Stimulated activated CD4-positive, alpha-beta T cell treated with anti-CD3 and anti-CD28 coated beads, TNF-alpha, amount 100 ng/mL, for 24 hours (primary cell): ENCODE measurements at places on chromosomes 6 and 20.

- no peak for DNase-seq
Observed at GRCh38 chr6:124226396-124226795, 422.7 kb downstream of the NKAIN2 start.

DNA sequence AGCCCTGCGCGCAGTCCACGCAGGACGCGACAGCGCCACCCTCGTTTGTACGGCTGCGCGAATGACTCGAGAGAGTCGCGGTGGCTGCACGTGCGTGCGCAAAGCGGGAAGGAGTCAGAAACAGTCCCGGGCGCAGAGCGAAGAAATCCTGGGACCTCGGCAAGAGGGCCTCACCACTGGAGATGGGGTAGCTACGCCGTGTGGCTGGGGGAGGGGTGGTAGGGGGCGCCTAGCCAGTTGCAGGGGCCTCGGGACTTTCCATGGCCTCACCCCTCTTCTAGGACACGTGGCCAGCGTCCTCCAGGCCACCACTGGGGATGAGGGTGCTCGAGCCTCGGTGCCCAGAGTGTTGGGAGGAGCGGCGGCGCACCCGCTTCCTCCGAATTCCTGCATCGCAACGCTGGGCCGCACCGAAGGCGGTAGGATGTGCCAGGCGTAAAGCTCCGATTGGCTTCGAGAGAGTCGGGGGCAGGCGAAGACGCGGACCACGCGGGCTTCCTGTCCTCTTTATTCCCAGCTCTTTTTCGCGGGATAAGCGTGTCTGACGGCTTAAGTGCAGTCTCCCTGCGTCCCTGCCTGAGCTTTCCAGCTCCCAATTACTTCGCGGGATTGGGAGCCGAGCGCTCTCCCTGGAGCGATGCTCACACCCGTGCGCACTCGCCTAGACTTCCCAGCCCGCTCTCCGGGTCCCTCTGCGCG, 38.7 kb downstream of the NCR2 start:
- no peak for DNase-seq

GRCh38 chr6:23086100-23086499, 516.7 kb downstream of the HDGFL1 start:
- DNase-seq, result no peak

GRCh38 chr20:29689411-29690225, 1567.8 kb upstream of the DEFB115 start:
- DNase-seq, result peak; percentile 14

- no peak for DNase-seq
Observed at GRCh38 chr20:18405826-18406225, 61.0 kb downstream of the DZANK1 start.

- no peak for DNase-seq
Observed at GRCh38 chr6:140138311-140139010, 764.0 kb upstream of the CITED2 start.

GRCh38 chr6:33392595-33392948, 949 bp downstream of the KIFC1 start:
- DNase-seq, result no peak

- no peak for DNase-seq
Observed at GRCh38 chr20:3929713-3930060, 40.5 kb downstream of the PANK2 start.

DNA sequence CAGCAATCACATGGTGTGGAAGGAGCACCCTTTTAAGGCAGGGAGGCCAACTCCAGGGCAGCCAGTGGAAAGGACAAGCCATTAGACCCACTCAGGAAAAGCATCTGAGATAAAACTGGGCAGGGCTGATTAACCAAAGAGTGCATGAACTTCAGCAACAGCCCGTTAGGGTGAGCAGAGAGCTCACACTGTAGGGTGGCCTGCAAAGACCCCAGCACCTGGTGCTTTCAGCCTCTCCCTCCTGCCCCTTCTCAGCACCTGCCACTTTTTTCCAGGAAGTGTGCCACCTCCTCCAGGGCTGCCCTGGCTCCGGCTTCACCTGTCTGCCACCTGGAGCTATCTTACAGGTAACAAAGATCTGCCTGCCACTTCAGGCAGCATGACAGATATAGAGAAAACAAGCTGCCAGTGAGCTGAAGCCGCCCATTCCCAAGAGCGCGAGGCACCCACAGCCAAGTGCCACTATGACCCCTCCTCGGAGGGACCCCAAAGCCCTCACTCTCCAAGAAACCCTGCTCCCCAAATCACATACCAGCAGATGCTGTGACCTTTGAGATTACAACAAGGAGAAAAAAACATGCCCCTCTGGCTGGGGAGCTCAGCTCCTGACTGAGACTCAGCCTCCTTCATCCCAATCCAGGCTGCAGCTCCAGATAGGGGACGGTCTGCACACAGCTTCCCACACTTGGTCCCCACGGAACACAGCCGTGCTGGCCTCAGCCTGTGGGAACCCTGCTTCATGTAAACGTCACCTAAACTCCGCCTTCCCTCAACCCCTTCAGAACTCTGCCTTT, 71.2 kb downstream of the ABHD12 start:
- no peak for DNase-seq

DNA sequence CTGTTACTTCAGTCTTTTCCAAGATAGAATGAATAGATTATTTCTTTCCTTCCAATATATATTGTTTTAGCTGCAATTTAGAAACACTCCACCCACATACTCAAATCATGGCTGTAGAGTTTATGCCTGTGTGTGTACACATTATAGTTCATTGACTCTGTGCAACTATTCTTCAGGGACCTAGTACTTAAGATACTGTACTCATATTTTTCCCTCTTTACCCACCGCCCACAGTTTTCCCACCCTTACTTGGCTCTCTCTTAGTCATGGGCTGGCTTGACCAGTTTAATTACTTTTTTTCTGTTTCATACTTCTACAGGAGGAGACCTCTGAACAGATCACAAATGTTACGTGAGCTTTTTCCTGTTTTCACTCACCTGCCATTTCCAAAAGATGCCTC, 30.4 kb downstream of the C6orf89 start:
- DNase-seq, result no peak

DNA sequence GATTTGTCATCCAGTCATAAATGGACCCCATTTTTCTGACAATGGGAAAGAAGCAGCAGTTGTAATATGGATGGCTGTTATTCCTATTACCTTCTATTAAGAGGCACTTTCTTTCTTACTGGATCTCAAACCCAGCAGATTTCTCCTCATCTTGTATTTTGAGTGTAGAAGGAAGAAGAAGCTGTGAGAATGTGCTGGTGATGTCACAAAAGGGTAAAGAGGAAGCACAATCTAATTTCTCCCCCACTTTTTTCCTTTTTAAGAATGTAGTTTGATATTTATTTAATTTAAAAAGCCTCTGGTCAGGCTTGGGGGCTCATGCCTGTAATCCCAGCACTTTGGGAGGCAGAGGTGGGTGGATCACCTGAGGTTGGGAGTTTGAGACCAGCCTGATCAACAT, 100.0 kb upstream of the JARID2 start:
- no peak for DNase-seq

- DNase-seq, result no peak
Observed at GRCh38 chr6:37684801-37685200, 12.9 kb downstream of the MDGA1 start.

DNA sequence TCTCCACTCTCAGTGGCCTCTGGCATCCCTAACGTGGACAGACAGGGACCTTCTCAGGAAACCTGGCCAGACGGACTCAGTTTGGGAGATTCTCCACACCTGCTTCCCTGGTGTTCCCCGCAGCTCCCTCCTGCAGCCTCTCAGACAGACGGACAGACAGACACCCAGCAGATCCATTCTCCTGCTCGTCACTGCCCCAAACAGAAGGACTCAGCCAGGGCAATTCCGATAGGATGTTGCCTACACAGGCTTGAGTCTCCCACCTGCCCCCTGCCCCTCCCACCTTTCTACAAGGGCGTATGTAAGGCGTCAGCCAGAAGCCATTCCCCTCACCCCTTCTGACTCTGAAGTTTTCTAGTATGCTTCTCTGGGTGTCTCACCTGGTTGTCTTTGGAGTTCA, 428 bp downstream of the CCM2L start:
- no peak for DNase-seq

- no peak for DNase-seq
Observed at GRCh38 chr20:56788041-56788670, 159.1 kb downstream of the TFAP2C start.

DNA sequence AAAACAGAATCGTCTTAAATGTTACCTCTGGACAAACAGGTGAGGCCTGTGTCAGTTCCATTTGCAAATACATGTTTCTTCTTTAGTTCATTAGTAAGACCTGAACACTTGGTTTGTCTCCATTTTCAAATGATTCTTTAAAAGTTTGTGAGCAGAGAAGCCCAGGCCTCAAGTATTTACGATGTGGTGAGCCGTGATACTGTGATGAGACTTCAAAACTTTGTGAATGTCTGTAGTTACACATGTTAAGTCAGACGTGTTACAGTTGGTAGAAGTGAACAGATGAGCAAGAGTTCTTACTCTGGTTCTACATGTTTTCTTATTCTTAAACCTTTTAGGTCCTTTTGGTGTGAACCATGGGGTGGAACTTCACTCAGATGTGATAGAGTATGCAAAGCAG, 8.5 kb downstream of the PCMTD2 start:
- DNase-seq, result no peak

DNA sequence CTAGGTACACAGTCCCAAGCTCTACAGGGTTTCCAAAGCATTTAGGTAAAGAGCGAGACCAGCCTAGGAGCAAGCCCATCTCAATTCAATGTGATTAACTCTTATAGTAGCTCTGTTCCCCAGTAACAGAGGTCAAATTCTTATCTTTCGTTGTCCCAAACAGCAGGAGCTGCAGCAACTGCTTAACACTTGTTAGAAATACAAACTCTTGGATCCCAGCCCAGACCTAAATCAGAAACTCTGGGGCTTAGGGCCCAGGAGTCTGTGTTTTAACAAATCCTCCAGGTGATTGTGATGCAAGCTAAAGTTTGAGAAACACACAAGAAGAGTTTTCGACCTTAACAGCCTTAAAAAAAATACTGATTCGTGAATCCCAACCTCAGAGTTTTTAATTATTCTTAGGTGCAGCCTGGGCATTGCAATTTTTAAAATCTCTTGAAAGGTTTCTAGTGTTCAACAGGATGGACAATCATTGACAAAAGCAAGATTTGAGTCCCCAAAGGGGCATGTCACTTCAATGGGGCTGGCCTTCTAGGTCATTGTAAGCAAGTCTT, 127.4 kb upstream of the HCRTR2 start:
- DNase-seq, result no peak

- DNase-seq, result peak; percentile 37
Observed at GRCh38 chr6:131914967-131915751, 36.0 kb downstream of the CCN2 start.

- no peak for DNase-seq
Observed at GRCh38 chr6:17202526-17202925, 78.6 kb upstream of the RBM24 start.

DNA sequence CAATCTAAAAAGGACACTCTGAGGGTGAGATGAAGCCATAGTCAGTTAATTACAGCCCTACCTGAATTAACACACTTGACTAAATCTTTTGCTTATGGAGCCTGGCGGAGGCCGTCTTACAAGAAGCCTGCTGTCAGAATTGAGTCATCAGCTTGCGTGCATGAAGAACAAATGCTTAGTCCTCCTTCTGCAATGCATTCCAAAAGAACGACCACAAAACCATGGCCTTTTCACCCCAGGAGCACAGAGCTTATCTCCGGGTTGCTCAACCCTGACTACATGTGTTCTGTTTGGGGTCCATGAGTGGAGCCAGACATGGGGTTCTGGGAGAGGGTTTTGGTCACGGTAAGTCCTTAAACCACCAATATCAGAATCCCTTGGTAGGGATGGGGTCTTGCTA, 318.1 kb downstream of the CLIC5 start:
- DNase-seq, result no peak

GRCh38 chr6:21111093-21111725, 482.3 kb upstream of the SOX4 start:
- no peak for DNase-seq

DNA sequence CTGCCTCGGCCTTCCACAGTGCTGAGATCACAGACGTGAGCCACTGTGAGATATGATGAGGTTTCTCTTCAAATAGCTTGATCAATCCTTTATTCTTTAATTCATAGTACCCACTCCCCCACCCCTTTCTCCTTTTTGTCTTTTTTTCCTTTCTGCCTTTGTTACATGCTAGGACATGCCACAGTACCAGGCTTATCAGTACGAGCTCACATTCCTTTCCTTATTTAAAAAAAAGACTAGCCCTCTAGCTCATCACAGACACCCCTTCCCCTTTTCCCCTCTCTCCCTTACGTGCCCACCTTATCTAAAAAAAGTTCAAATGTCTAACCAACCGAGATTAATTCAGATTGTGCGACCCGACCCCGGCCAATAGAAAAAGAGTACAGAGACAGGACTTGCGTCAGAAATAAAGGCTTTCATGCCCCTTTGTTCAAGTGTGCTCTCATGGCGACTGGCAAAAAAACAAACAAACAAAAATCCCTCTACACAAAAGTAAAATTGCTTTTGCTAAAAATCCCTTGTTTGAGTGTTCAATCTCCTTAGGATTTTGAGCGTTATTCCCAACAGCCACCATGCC, 49.2 kb downstream of the MRAP2 start:
- DNase-seq, result no peak

DNA sequence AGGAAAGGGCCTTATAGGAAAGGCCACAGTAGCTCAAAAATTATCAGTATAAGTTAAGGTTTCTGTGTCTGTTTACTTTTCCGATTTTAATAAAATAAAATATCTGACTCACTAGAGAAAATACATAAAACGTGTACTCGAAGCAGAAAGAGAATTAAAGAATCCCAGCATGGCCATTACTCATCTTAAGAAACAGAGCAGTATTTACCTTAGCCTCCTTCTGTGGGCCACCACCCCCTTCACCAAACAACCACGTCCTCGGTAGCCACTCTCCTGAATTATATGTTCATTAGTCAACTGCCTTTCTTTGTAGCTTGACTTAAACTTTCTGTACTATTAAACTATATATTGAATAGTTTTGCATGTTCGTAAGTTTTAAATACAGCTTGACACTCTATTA, 72.2 kb upstream of the SPTLC3 start:
- no peak for DNase-seq

DNA sequence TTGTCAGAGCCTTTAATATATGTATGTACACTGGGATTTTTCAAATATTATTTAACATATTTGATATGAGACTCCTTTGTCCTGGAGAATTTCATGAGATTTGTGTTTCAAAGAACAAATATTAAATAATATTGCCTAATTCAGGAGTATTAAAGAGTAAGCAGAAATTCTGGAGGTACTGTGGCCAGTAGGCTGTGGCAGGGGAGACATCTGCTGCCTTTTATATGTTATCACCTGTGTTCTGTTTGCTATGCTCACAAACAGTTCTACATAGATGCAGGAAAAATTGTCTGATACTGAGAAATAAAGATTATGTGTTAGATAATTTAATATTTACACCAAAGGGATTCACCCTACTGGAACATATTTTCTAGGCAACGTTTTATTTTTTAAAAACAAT, 395.4 kb upstream of the SLC35B3 start:
- no peak for DNase-seq

GRCh38 chr6:42090819-42091717, 40.7 kb downstream of the TAF8 start:
- no peak for DNase-seq

GRCh38 chr20:58113716-58114115, 114.7 kb downstream of the ANKRD60 start:
- no peak for DNase-seq

GRCh38 chr20:35616465-35617396, 1.1 kb downstream of the SPAG4 start:
- no peak for DNase-seq
